ENCODE measurements at places on chromosomes 6 and 20.
A peak's percentile ranks its signal among the peaks of the same experiment; 100 is the strongest.

GRCh38 chr6:62980724-62981123, 230.5 kb upstream of the FKBP1C start:
- H3K36me3 ChIP-seq, result no peaks in the 10 kb centered on the region
- H3K4me1 ChIP-seq, result no peaks in the 10 kb centered on the region
- H3K4me3 ChIP-seq, result no peak overlapping the region
- H3K27me3 ChIP-seq, result no peaks in the 10 kb centered on the region
- no peak overlapping the region for H3K27ac ChIP-seq

DNA sequence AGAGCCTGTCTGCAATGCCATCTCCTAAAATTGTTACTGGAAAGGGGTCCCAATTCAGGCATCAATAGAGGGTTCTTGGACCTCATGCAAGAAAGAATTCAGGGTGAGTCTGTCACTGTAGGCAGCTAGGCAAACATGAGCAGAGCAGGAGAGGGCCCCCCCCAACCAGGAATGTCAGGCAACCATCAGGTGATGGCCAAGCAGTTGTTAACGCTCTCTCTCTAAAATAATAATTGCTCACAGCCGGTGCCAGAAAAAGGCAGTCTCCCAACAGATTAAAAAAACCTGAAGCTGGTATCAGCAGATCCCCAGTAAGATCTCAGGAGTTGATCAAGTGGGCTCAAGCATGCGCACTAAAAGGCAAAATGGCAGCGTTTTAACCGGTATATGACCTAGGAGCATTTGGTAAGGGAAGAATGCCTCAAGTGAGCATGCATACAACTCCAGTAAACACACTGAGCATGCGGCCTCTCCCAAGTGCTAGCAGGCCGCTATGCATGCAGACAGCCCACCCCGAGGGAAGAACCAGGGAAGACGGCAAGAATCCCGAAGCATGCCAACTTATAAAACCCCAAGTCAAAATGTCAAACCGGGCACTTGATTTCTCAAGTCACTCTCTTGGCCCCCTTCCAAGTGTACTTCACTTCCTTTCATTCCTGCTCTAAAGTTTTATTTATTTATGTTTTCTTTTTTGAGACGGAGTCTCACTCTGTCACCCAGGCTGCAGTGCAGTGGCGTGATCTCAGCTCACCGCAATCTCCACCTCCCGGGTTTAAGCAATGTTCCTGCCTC, 44.0 kb upstream of the RNGTT start:
- no peaks in the 10 kb centered on the region for H3K27me3 ChIP-seq
- no peak for DNase-seq
- H3K27ac ChIP-seq, result no peak overlapping the region
- no peaks in the 10 kb centered on the region for H3K36me3 ChIP-seq
- no peak overlapping the region for H3K4me3 ChIP-seq

GRCh38 chr6:69801225-69801624, 4.4 kb upstream of the LMBRD1 start:
- no peaks in the 10 kb centered on the region for H3K36me3 ChIP-seq
- no peaks in the 10 kb centered on the region for H3K27me3 ChIP-seq
- H3K4me3 ChIP-seq, result no peak overlapping the region
- DNase-seq, result no peak
- H3K4me1 ChIP-seq, result peaks cover 10% of the 10 kb centered on the region
- no peak overlapping the region for H3K27ac ChIP-seq

DNA sequence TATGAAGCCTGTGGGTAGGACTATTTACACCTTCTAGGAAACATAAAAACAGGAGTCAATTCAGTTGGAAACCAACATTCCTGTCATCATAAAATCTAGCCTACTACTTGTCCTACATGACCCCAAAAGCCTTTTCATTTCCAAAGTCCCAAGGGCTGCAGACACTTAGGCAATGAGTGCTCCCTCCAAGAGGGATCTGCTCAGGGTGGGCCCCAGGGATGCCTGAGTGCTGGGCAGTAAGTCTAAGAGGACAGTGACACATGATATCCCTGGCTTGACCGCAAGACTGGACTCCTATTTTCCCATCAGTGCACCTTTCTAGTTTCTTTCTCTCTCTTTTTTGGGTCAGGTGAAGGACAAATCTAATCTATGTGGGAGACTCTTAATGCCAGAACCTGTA, 1101.3 kb downstream of the GRIK2 start:
- H3K27me3 ChIP-seq, result no peaks in the 10 kb centered on the region
- no peak overlapping the region for H3K4me3 ChIP-seq
- no peaks in the 10 kb centered on the region for H3K36me3 ChIP-seq
- no peaks in the 10 kb centered on the region for H3K4me1 ChIP-seq

DNA sequence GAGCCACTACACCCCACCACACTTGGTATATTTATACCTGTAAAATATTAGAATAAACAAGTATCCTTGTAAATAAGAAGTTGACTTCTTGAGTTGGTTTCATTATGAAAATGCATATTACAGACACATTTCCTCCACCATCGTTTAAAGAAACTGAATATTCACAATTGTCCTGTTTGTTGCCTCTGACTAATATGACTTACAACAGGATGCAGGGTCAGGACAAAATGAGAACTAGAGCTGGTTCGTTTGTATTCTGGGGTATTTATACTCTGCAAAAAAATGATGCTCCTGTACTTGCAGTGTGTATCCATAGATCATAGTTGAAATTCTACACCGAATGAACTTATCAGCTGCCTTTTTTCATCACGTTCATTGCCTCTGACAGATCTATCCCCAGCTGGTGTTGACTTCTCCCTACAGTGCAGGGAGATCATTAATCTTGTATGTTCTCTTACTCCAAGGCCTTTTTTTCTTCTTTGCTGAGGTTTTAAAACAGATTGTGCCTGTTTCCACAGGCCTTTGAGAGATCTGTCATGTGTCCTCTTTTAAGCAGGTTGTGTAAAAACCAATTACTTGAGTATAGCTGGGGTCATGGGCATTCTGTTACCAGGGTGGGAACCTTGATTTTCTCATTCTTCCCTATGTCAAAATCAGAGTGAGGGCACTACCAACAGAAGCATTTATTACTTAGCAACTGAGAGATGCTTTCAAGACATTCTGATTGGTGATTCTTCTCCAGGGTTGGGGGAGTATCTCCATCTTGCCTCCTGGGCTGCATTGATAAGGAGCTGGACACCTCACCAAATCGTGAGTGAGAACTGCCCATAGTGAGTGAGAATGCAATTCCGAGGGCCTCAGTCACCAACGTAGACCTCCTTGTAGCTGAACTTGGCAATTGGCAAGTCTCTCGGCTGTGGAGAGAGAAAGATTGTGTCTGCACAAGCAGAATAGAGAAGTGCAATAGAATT, 78.8 kb upstream of the CD83 start:
- no peak overlapping the region for H3K4me3 ChIP-seq
- no peak overlapping the region for H3K27ac ChIP-seq
- peaks cover 16% of the 10 kb centered on the region for H3K4me1 ChIP-seq

DNA sequence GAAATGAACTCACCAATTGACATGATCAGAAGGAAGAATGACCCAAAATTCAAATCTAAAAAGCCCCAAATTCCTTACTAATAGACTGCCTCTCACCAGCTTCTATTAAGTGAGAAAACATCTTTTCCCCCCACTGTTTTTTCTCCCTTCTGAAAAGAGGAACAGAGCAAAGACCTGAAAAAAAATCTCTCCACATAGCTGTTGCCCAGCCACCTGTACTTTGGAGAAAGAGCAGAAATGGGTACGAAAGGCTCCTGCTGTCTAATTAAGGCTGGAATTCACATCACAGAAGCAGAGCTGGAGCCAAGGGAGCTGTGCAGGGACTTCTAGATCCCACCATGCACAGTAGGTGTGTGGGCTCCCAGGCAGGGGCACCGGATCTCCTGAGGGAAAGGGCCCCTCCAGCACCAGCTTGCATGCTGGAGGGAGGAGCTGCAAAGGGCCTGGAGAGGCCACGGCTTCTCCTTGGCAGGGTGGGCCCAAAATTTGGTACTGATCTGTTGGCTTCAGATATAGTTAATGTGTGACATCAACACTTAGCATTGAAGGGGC, 73.2 kb upstream of the DUSP22 start:
- peaks cover 82% of the 10 kb centered on the region for H3K4me1 ChIP-seq
- H3K4me3 ChIP-seq, result no peak overlapping the region
- no peak for DNase-seq
- H3K27me3 ChIP-seq, result peaks cover 9% of the 10 kb centered on the region
- H3K36me3 ChIP-seq, result peaks cover 11% of the 10 kb centered on the region
- H3K27ac ChIP-seq, result no peak overlapping the region

DNA sequence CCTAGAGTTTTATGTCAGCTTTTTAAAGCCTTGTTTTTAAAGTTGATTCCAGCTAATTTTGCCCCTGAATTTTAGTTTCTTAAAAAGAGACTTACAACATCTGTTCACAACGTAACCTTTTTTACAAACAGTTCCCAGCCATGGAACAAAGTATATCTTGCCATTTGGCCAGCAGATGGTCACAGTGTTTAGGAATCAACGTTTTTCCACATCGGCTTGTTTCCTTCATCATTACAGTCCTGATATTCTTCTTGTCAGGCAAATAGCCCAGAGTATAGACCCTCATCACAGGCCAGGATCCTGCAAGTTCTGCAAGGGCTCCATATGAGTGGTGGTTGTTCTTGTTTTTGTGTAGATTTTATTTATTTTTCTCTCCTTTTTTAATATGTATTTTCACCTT, 341.7 kb upstream of the HTR1E start:
- H3K27ac ChIP-seq, result no peak overlapping the region
- no peak for DNase-seq
- no peaks in the 10 kb centered on the region for H3K27me3 ChIP-seq
- no peak overlapping the region for H3K4me3 ChIP-seq
- no peaks in the 10 kb centered on the region for H3K4me1 ChIP-seq

DNA sequence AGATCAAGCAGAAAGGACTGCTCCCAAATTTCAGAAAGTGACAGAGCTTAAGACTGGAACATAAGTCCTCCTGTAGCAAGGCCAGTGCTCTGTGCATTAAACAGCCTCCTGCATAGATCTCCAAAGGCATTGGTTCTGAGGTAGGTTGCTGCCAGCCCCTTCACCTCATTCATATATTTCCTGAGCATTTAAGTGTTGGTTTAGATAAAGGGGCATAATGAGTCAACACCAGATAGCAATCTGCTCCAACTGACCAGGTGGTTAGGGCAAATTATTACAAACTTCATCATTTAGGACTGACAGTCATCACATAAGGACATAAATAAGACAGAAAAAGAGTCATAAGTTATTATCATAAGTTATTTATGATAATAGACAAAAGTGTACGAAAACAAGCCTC, 10.7 kb downstream of the PTPRK start:
- DNase-seq, result no peak
- no peaks in the 10 kb centered on the region for H3K36me3 ChIP-seq
- no peaks in the 10 kb centered on the region for H3K4me1 ChIP-seq
- H3K4me3 ChIP-seq, result no peak overlapping the region

DNA sequence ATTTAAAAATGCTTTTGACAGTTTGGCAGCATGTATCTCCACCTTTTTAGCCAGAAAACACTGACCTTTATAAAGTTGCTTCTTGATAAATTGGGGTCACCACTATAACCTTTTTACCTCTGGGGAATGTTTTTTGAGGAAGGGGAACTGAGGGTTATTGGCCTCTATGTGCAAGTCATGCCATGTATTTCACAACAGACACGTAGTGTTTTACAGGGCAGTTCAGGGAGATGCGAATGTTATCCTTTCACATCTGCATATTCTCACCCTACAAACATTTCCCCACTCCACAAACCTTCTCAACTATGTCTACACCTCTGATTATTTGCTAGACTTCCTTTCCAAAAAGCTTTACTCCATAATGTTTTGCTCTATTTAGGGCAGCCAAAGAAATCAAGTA, 17.0 kb upstream of the SLA2 start:
- no peaks in the 10 kb centered on the region for H3K27me3 ChIP-seq
- no peak for DNase-seq
- H3K4me3 ChIP-seq, result no peak overlapping the region
- H3K36me3 ChIP-seq, result peaks cover 15% of the 10 kb centered on the region
- peaks cover 11% of the 10 kb centered on the region for H3K4me1 ChIP-seq

DNA sequence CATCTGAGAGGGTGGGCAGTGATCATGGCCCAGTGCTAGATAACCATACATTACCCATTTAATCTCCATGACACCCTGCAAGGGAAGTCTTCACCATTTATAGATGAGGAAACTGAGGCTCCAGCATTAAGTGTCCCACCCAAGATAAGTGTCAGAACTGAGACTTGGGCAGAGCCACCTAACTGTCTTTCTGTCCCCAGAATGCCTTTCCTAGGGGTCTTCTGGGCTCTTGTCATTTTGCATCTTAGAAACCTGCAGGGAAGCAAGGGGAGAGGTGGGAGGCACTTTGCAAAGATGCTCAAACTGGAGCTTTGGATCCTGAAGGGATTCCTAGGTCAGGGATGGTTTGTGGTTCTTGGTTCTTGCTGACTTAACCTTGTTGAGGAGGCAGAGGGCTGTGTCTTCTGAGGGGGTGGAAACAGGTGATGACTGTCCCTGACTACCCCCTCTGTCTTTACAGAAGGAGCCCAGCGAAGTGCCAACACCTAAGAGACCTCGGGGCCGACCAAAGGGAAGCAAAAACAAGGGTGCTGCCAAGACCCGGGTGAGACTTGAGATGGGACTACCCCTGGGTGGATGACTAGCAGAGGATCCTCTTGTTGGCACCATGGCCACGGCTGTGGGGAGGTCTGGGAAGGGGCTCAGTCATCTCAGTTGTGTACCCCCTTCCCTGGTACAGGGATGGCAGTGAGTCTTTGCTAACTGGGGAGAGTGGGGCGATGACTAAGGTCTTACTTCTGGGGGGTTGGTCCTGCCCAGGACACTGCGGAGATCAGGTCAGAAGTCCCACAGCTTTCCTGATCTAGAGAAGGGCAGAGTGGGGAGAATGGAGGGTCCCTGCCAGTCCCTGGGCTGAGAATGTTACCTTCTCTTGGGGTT, 5.8 kb downstream of the HMGA1 start:
- H3K27me3 ChIP-seq, result no peaks in the 10 kb centered on the region
- H3K27ac ChIP-seq, result peak overlapping the region; percentile 66
- no peak overlapping the region for H3K4me3 ChIP-seq
- H3K4me1 ChIP-seq, result peaks cover 83% of the 10 kb centered on the region

DNA sequence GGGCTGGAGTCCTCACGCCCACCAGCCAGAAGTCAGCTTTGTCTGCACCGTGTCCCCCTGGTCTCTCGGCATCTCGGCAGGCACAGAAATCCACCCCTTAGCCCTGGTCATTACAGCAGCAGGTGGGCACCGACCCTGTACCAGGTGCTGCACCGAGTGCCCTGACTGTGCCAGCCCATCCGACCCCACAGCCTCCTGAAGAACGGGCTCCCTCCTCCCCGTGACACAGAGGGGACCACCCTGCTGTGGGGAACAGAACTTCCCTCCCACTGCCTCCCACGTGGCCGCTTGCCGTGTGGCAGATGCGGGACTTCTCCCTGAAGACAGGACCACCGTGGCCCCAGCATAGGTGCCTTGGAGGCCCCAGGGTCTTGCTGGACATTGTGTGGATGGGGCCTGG, 161.2 kb downstream of the TAF4 start:
- H3K36me3 ChIP-seq, result no peaks in the 10 kb centered on the region
- no peak overlapping the region for H3K4me3 ChIP-seq
- H3K4me1 ChIP-seq, result peaks cover 4% of the 10 kb centered on the region
- H3K27me3 ChIP-seq, result no peaks in the 10 kb centered on the region
- DNase-seq, result no peak
- no peak overlapping the region for H3K27ac ChIP-seq
